ENCODE measurements at places on chromosomes 4 and X.

DNA sequence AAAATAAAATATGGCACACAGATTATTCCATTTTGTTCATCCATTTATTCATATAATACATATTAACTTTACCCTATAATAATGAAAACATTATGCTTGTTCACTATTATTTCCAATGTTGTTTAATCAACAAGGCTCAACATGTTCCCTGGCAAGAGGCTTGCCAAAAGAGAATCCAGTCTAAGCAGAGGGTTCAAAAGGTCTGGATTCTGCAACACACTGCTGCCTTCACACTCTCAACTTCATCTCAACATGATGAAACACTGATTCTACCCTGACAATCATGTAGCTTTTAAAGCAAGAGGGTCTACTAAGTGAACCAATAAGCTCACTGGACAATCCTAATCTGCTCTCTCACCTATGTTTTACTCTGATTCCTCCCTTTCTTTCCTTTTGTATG is 101.1 kb downstream of the MID1 start:
- no peaks in the 10 kb centered on the region for H3K27me3 ChIP-seq
- no peak overlapping the region for H3K27ac ChIP-seq
- H3K36me3 ChIP-seq: no peaks in the 10 kb centered on the region
- no peaks in the 10 kb centered on the region for H3K4me1 ChIP-seq
- no peak for DNase-seq
- no peak overlapping the region for H3K4me3 ChIP-seq

GRCh38 chr4:169791527-169792156 is 33.9 kb upstream of the HPF1 start:
- no peak for DNase-seq
- H3K4me3 ChIP-seq: no peak overlapping the region
- no peaks in the 10 kb centered on the region for H3K4me1 ChIP-seq

DNA sequence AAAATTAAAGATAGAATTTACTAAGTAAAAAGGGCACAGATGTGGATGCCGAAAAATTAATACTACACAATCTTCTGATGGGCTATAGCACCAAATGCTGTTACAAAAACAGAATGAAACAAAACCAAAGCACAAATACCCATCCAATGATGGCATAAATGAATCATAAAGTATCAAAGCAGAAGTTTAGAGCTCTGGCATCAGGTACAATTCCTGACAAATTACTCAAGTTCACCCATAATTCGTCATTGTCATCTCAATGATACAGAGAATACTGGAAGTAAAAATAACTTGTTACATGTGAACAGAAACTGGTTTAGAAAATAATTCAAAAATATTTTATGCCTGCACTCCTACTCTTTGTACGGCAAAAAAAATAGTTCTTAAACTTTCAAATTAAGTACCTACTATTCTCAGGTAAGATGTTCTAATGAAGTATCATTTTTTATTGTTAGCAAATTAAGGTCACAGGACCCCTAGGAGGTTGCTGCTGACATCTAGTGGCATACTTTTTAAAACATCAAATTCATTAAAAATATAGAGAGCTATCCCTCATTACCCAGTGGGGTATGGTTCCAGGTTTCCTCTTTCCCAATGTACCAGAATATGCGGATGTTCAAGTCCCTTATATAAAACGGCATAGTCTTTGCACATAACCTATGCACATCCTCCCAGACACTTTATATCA is 126.1 kb downstream of the INPP4B start:
- no peaks in the 10 kb centered on the region for H3K36me3 ChIP-seq
- H3K4me3 ChIP-seq: no peak overlapping the region
- no peak overlapping the region for H3K27ac ChIP-seq
- H3K27me3 ChIP-seq: no peaks in the 10 kb centered on the region
- no peak for DNase-seq

DNA sequence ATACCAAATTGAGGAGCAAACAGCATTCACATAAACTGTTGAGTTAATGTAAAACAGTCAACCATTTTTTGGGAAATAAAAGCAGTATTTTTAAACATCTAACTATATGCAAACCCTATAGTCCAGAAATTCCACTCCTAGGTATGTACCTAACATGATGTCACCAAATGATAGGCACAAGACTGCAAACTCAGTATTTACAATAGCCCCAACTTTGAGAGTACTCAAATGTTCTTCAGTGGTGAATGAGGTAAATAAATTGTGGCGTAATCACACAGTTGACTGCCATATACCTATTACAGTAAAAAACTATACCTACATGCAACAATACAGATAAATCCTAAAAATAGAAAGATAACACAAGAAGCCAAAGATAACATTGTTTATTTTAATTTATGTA is 1243.8 kb upstream of the ADGRL3 start:
- no peaks in the 10 kb centered on the region for H3K27me3 ChIP-seq
- no peak for DNase-seq
- H3K36me3 ChIP-seq: no peaks in the 10 kb centered on the region
- H3K27ac ChIP-seq: no peak overlapping the region
- H3K4me3 ChIP-seq: no peak overlapping the region

GRCh38 chr4:8710946-8711345 is 118.4 kb downstream of the CPZ start:
- no peak overlapping the region for H3K4me3 ChIP-seq
- H3K27me3 ChIP-seq: no peaks in the 10 kb centered on the region
- H3K36me3 ChIP-seq: no peaks in the 10 kb centered on the region
- DNase-seq: no peak

DNA sequence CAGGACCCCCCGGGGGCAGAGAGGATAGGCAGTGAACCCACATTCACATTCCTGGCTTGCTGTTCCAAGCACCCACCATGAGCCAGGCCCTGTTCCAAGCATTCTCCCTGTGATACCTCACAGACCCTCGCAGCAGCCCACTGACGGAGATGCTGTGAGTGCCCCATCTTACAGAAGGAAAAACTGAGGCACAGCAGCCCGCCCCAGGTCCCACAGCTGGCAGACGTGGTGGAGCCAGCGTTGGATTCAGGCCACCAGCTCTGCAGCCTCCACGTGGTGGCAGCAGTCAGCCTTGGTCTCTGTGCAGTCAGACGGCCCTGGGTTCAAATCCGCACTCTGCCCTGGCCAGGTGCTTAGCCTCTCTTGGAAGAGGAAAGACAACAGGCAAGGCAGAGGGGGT is 16.8 kb downstream of the MAN2B2 start:
- no peak overlapping the region for H3K4me3 ChIP-seq
- peaks cover 77% of the 10 kb centered on the region for H3K36me3 ChIP-seq
- no peak overlapping the region for H3K27ac ChIP-seq
- DNase-seq: no peak
- H3K27me3 ChIP-seq: no peaks in the 10 kb centered on the region
- H3K4me1 ChIP-seq: no peaks in the 10 kb centered on the region

DNA sequence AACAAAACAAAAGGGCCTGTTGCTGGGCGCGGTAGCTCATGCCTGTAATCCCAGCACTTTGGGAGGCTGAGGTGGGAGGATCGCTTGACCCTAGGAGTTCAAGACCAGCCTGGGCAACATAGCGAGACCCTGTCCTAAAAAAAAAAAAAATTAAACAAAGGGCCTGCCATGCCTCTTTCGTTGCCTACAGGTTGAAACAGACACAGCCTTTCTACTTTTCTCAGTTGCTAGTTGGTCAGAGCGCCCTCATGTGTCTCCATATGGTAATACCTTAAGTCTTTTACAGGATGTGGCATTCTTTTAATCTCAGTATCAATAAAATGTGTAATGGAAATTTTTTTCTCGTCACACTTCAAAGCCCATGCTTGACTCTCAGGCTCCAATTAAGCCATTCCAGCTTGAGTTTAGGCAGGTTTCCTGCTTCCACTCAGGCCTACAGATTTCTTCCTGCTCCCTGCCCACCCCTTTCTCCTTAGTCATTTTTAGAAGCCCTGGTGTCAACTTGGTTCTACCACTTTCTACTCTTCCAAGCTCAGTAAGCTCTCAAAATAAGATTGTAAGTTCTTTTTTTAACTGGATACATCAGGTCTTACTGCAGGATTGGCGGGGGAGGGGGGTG is 4.6 kb upstream of the SOWAHD start:
- peaks cover 32% of the 10 kb centered on the region for H3K4me1 ChIP-seq
- H3K4me3 ChIP-seq: no peak overlapping the region
- peak; percentile 39 for DNase-seq

GRCh38 chr4:53956053-53956452 is 108.4 kb downstream of the CHIC2 start:
- no peaks in the 10 kb centered on the region for H3K27me3 ChIP-seq
- no peaks in the 10 kb centered on the region for H3K36me3 ChIP-seq
- no peak overlapping the region for H3K4me3 ChIP-seq
- no peak overlapping the region for H3K27ac ChIP-seq
- no peak for DNase-seq

DNA sequence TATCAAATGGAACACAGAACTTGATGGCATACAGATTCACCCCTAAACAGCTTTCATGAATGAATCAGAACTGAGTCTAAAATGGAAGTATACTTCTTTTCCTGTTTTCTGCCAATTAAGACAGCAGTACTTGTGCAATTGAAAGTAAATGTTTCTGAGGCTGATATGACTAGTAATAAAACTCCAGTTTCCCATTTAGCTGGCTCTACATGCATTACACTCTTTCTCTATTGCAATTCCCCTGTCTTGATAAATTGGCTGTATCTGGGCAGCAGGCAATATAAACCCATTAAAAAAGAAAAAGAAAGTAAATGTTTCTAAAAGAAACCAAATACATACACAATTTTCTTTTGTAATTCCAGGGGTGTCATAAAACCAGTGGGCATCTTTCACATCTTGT is 4.6 kb downstream of the NOA1 start:
- H3K4me1 ChIP-seq: peaks cover 21% of the 10 kb centered on the region
- DNase-seq: no peak
- H3K27ac ChIP-seq: no peak overlapping the region
- no peak overlapping the region for H3K4me3 ChIP-seq
- no peaks in the 10 kb centered on the region for H3K27me3 ChIP-seq

GRCh38 chr4:717601-718320 is 12.1 kb downstream of the PCGF3 start:
- no peaks in the 10 kb centered on the region for H3K4me1 ChIP-seq
- DNase-seq: no peak
- H3K36me3 ChIP-seq: no peaks in the 10 kb centered on the region
- H3K27ac ChIP-seq: no peak overlapping the region
- no peak overlapping the region for H3K4me3 ChIP-seq

DNA sequence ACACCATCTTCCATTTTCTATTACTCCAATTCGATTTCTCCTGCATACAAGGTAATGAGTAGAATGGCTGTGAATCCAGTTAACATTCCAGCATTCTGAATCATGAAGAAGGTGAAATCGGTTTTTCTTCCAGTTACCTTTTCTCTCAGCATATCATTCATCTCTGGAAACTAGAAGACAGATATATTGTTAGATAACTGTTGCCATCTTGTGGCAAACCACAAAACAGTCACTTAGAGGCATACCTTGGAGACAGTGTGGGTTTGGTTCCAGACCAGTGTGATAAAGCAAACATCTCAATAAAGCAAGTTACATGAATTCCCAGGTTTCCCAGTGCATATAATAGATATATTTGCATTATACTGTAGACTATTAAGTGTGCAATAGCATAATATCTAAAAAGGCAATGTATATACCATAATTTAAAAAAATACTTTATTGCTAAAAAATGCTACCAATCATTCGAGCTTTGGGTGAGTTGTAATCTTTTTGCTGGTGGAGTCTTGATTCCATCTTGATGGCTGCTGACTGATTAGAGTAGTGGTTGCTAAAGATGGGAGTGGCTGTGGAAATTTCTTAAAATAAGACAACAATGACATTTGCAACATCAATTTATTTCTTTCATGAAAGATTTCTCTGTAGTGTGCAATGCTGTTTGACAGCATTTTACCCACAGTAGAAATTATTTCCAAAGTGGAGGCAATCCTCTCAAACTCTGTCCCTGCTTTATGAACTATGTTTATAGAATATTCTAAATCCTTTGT is 82.1 kb downstream of the SLC39A8 start:
- DNase-seq: no peak
- no peak overlapping the region for H3K27ac ChIP-seq
- H3K36me3 ChIP-seq: no peaks in the 10 kb centered on the region
- H3K4me1 ChIP-seq: no peaks in the 10 kb centered on the region
- H3K4me3 ChIP-seq: no peak overlapping the region

DNA sequence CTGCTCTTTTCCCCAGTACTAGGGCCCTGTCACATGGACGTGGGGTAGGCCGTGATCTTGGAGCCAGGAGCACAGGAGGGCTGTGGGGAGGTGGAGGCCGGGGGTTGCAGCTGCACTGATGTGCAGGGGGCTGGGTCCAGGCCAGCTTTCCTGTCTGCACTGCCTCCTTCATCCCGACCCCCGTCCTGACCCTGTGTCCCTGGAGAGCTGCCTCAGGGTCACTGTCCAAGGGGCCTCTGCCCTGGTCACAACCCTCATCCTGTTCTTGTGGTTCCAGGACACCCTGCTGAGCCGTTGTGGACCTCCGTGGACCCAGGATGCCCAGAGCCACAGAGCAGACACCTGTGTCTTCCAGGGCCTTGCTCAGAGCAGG is 91.7 kb upstream of the ADRA2C start:
- no peaks in the 10 kb centered on the region for H3K27me3 ChIP-seq
- no peak overlapping the region for H3K27ac ChIP-seq
- H3K4me3 ChIP-seq: no peak overlapping the region
- no peak for DNase-seq

GRCh38 chr4:178255172-178255571 is 812.9 kb upstream of the AGA start:
- no peaks in the 10 kb centered on the region for H3K4me1 ChIP-seq
- no peaks in the 10 kb centered on the region for H3K27me3 ChIP-seq
- no peak overlapping the region for H3K27ac ChIP-seq
- H3K36me3 ChIP-seq: no peaks in the 10 kb centered on the region
- no peak for DNase-seq
- H3K4me3 ChIP-seq: no peak overlapping the region

GRCh38 chr4:88442689-88443191 is 14.2 kb upstream of the HERC5 start:
- no peak for DNase-seq
- H3K27me3 ChIP-seq: no peaks in the 10 kb centered on the region
- no peak overlapping the region for H3K27ac ChIP-seq
- H3K36me3 ChIP-seq: peaks cover 21% of the 10 kb centered on the region
- no peaks in the 10 kb centered on the region for H3K4me1 ChIP-seq

GRCh38 chr4:98619180-98619579 is 39.2 kb downstream of the TSPAN5 start:
- H3K4me1 ChIP-seq: no peaks in the 10 kb centered on the region
- H3K4me3 ChIP-seq: no peak overlapping the region
- no peak overlapping the region for H3K27ac ChIP-seq

DNA sequence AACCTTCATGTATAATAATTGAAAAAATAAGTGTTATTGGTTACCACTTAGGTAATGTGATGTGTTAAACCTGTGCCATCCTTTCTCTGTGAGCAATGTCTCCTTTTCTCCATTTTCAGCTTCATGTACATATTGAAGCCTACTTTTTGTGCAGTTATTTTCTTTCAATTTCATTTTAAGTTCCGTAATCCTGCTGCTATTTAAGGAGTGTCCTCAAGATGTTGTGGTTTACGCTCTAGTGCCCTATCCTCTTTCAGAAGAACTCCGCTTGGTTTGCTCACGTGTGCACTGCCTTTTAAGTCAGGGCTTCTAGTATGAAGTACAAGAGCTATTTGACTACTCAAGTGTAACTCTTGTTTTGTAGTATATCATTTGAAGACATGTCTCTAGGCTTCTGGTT is 2253.2 kb upstream of the TENM3 start:
- H3K36me3 ChIP-seq: no peaks in the 10 kb centered on the region
- no peaks in the 10 kb centered on the region for H3K27me3 ChIP-seq
- H3K27ac ChIP-seq: no peak overlapping the region

GRCh38 chr4:143700416-143701352 is at the start of gene FREM3:
Gene FREM3 (minus strand): TSS chr4:143700675. CDS start chr4:143700675, 0 bp downstream.
- DNase-seq: no peak
- H3K27ac ChIP-seq: no peak within 1 kb of the TSS
- peaks cover 11% of the 10 kb centered on the region for H3K4me1 ChIP-seq
- H3K36me3 ChIP-seq: no peaks in the 10 kb centered on the region
- H3K27me3 ChIP-seq: no peaks in the 10 kb centered on the region

Data from effector memory CD4-positive, alpha-beta T cell (primary cell).